ENCODE measurements at places on chromosomes 7 and 10.

- DNase-seq = no peak
Observed at GRCh38 chr10:86666538-86666937, 1.8 kb upstream of the LDB3 start.

DNA sequence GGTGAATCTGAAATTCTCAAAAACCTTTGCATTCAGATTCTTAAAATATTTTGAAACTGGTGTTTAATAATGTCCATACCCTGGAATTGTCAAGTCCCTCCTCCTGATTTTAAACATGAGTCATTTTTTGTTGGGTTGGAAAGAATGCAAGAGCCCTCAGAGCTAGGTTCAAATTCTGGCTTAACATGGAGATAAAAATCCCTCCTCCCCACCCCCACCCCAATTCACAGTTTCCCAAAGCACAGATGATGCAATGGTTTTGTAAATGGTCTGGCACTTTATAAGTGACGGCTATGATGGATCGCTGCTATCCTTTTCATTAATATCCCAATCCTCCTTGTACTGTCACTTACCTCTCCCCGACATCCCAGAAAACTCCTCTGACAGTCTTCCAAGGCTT lies 332.8 kb downstream of the PLXNA4 start:
- DNase-seq = peak; percentile 34

DNA sequence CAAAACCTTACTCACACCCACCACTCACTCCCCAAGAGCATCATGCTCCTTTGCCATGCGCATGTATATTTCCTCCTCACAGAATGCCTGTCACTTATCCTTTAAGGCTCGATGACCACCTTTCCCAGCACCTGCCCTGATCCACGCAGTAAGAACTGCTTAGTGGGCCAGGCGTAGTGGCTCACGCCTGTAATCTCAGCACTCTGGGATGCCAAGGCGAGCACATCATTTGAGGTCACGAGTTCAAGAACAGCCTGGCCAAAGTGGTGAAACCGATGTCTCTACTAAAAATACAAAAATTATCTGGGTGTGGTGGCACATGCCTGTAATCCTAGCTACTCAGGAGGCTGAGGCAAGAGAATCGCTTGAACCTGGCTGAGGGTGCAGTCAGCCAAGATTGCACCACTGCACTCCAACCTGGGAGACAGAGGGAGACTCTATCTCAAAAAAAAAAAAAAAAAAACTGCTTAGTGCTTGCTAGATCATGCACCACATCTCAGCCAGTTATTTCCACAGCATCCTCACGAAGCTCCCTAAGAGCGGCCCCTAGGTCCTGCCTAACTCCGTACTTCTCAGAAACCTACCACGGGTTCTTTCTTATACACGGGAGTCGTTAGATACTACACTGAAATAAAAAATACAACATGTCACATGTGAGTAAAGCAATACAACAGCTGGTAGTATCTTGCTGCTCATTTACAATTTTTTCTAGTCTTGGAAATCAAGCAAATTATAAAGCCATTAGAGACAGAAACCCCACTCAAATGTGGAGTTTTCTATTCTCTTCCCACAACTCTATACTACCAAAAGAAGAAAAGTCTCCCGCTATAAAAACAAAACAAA lies 37.2 kb downstream of the CYTH3 start:
- DNase-seq = no peak

- DNase-seq = no peak
Observed at GRCh38 chr10:114265392-114266053, 26.5 kb downstream of the VWA2 start.

- DNase-seq = peak; percentile 69
Observed at GRCh38 chr7:73520673-73521635, 1.1 kb downstream of the BAZ1B start.

Measured in mesendoderm (in vitro differentiated cells).